ENCODE measurements at places on chromosomes 12 and 14.

GRCh38 chr12:115891556-115892164 lies 385.8 kb downstream of the MED13L start:
- H3K27me3 ChIP-seq = no peaks in the 10 kb centered on the region
- H3K27ac ChIP-seq = no peak overlapping the region
- no peak for DNase-seq
- H3K4me3 ChIP-seq = no peak overlapping the region
- no peaks in the 10 kb centered on the region for H3K4me1 ChIP-seq

- no peak overlapping the region for H3K27ac ChIP-seq
- H3K4me3 ChIP-seq = no peak overlapping the region
- no peaks in the 10 kb centered on the region for H3K4me1 ChIP-seq
- H3K36me3 ChIP-seq = no peaks in the 10 kb centered on the region
- H3K27me3 ChIP-seq = no peaks in the 10 kb centered on the region
- no peak for DNase-seq
These were observed 77.3 kb upstream of the RPH3A start for GRCh38 chr12:112714166-112714710.

DNA sequence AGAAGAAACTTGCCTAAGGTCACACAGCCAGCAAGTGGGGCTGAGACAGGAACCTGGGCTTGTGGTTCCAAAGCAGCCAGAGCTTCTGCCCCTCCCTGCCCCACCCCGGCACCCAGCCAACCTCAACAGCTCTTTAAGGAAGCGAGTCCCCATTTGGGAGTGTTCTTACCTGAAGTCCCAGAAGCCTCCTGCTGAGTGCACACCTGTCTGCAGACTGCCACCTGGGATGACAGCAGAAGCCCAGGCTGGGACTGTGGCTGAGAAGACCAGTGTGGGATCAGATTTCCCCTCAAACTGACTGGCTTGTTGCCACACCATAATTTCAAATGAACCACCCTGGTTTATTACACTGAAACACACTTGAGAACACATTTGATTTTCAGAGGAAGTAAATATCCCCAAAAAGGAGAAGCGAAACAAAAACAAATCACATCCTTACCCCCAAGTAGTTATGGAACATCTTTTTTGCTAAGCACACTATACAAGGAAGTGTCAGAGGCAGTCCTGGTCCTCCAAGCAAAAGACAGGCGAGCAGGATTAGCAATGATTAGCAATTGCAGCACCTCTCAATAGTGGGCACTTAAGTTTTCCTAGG lies 6.3 kb upstream of the RIN3 start:
- H3K27me3 ChIP-seq = no peaks in the 10 kb centered on the region
- no peaks in the 10 kb centered on the region for H3K36me3 ChIP-seq
- H3K27ac ChIP-seq = no peak overlapping the region
- H3K4me1 ChIP-seq = peaks cover 20% of the 10 kb centered on the region

GRCh38 chr14:100345711-100346110 lies 22.6 kb downstream of the SLC25A47 start:
- H3K4me1 ChIP-seq = peaks cover 18% of the 10 kb centered on the region
- H3K27me3 ChIP-seq = no peaks in the 10 kb centered on the region
- no peak overlapping the region for H3K4me3 ChIP-seq
- DNase-seq = no peak
- peaks cover 66% of the 10 kb centered on the region for H3K36me3 ChIP-seq
- no peak overlapping the region for H3K27ac ChIP-seq

DNA sequence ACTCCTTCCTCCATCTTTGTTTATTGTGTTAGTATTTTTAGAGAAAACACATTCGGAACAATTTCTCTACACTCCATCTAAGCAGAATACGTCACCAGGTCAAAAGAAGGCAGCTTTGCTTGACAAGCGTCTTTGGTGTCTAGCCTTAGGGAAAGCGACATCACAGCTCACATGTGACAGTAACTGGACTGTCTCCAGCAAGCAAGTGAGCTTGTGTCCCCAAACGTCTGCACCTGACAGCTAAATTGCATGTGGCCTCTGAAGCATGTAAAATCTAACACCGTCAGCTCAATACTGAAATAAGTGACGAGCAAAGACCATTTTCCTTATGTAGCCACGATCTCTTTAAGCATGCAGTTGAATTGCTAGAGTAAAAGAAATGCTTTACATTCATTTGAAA lies 509.8 kb downstream of the GLT1D1 start:
- H3K4me3 ChIP-seq = no peak overlapping the region
- no peak overlapping the region for H3K27ac ChIP-seq
- H3K4me1 ChIP-seq = no peaks in the 10 kb centered on the region
